Spleen (tissue), 13 donors: ENCODE measurements at places on chromosomes 12 and 14. TPM values are rescaled to one million over a fixed set of nuclear protein-coding genes. Genes with fewer than 3 reads are reported as not detected.

C3AR1 gene
- polyA plus RNA-seq, result 7.9 TPM

CEBPE gene
- 1.2 TPM for polyA plus RNA-seq

NDRG2 gene
- polyA plus RNA-seq, result 174 TPM

TAS2R50 gene
- polyA plus RNA-seq, result 0.10 TPM

LRP1-AS gene
- not detected for polyA plus RNA-seq

- DNase-seq, result no peak
Measured at GRCh38 chr12:76866726-76867125, 12.1 kb downstream of the CSRP2 start.

DNA sequence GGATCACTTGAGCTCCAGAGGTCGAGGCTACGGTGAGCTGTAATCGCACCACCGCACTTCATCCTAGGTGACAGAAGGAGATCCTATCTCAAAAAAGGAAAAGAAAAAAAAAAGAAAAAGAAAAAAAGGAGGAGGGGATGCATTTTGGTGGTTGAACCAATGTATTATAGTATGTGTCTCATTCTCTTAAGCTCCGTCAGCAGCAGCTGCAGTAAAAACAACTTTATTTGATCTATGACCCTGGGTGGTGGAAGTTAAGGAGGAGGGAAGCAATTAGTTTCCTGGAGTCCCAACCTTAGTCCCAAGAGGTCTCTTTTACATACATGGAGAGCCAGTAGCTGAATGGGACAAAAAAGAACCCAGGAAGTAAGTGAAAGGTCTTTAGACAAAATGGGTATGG, 26.8 kb upstream of the APOF start:
- no peak for DNase-seq

MMP14 gene
- polyA plus RNA-seq, result 6.6 TPM

GRCh38 chr14:87067061-87067460, 925.9 kb downstream of the GALC start:
- DNase-seq, result no peak

DNA sequence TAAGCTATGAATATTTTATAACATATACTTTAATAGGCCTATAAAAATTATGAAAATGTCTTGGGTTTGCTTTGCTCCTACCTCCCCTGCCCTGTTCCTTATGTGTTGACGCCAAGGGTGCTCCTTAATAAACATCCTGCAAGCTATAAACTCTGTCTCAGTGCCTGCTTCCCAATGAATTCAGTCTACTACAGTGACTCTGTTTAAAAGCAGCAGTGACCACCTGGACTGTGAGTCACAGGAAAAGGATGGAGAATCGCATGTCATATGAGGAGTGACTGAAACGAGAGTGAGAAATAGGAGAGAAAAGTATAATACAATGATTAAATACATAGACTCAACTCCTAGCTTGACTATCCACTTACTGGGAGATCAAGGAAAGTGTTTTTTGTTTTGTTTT, 41.1 kb upstream of the CFAP54 start:
- no peak for DNase-seq

- DNase-seq, result no peak
Measured at GRCh38 chr12:4909734-4910501, at the start of gene KCNA1. Gene KCNA1, plus strand, starts transcription at chr12:4909905. Its CDS starts 1,474 bp downstream, at chr12:4911379.

OR4E2 gene
- not detected for polyA plus RNA-seq

HNF1A gene
- not detected for polyA plus RNA-seq

GRCh38 chr12:93862424-93862823, 185.2 kb downstream of the CRADD start:
- no peak for DNase-seq

PTPRR gene
- 2.0 TPM for polyA plus RNA-seq

DLGAP5 gene
- polyA plus RNA-seq, result 0.50 TPM

DNA sequence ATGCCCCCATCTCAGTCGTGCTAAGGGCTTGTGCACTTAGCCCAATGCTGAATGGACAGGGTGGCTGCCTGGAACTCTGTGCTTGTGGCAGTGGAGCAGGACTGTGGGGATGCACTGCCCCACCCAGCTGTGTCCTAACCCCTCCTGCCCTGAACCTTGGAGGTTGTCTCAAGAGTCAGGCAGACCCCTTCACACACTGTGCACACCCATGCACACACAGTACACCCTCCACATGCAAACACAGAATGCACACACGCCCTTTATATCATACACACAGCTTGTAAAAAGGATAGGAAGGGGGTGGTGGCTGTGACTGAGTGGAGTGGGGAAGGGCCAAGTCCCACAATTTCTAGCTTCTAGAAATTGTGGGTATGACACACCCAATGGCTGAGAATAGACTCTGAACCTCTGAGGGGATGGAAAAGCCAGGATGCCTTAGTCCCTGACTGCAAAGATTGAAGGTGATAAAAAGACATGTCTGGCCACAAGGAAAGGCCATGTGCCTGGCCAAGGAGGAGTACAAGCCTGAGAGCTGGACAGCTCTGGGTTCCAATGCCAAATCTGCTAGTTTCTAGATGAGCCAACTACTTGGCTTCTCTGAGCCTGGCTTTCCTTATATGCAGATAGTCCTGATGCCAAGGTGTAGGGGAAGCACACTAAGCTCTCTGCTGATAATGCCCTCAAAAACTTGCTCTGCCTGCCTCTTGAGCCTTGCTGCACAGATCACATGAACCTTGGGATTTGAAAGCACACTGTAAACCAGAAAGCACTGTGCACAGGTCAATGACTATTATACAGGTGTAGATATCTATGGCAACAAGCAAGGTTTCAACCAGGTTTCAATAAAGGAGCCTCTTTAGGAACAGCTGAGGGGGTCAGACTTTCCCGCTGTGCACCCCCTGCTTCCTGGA, 8.4 kb downstream of the KRT8 start:
- no peak for DNase-seq

- DNase-seq, result no peak
Measured at GRCh38 chr14:72574715-72575114, 319.2 kb downstream of the DPF3 start.

FITM1 gene
- 8.3 TPM for polyA plus RNA-seq

AKAP6 gene
- 0.26 TPM for polyA plus RNA-seq

DNA sequence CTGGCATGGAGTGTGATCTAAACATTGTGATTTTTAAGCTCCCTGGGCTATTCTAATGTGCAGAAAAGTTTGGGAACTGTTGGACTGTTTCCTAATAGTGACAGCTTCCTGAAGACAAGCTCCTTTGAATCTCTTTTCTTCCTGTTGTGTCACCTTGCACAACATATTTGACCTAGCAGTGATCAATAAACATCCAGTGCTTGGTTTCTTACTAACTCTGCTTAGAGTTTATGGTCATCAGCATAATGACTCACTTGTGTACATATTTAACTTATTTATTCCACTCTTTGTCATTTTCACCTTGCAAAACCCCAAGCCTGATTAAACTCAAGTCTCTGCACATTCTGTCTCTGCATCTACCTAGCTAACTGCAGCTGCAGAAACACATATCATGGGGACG, 27.3 kb upstream of the TBC1D30 start:
- no peak for DNase-seq

- DNase-seq, result no peak
Measured at GRCh38 chr12:71400481-71400880, 39.1 kb upstream of the LGR5 start.

LRRC9 gene
- not detected for polyA plus RNA-seq
